NCI-H1105 treated with DMSO at 0.1 percent for 48 hours (cell line): ENCODE measurements at places on chromosomes 1 and 21.

- no peak for DNase-seq
Observed at GRCh38 chr21:36232641-36233040, 76.0 kb downstream of the DOP1B start.

DNA sequence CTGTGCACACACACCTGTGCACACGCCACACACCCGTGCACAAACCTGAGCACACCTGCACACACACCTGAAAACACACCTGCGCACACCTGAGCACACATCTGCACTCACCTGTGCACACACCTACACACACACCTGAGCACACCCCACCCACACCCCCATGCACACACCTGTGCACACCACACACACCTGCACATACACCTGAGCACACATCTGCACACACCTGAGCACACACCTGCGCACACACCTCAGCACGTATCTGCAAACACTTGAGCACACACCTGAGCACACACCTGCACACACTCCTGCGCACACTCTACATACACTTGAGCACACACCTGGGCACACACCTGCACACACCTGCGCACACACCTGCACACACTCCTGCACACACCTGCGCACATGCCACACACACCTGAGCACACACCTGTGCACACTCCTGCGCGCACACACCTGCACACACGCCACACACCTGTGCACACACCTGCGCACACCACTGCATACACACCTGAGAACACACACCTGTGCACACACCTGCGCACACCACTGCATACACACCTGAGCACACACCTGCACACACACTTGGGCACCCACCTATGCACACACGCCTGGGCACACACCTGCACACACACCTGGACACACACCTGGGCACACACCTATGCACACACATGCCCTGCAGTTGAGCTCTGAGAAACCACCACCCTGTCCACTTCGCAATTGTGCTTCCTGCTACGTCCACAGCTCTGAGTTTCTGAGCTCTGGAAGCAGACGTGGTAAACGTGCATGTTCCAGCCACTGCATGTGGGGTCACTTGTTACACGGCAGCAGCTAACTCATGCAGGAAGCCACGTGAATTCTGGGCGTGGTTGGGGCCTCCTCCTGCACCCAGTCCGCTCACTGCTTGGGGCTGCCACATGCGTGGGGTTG, 8.0 kb upstream of the C1orf159 start:
- DNase-seq: no peak

DNA sequence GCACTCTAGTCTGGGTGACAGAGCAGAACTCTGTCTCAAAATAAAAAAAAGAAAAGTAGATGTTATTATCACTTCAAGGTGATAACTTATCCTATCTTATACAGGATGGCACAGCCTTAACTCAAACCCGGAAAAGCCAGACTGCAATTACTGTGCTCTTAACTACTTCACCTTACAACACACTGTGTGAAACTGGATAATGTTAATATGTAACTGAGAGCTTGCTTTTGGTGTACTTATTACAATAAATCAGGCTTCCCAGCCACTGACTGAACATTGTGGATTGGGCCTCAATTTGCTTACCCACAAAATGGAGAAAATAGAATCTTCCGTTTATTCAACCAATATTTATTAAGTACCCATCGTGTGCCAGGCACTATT, 1.4 kb downstream of the ORC1 start:
- DNase-seq: no peak

GRCh38 chr1:198295225-198295624, 138.4 kb downstream of the NEK7 start:
- DNase-seq: no peak

DNA sequence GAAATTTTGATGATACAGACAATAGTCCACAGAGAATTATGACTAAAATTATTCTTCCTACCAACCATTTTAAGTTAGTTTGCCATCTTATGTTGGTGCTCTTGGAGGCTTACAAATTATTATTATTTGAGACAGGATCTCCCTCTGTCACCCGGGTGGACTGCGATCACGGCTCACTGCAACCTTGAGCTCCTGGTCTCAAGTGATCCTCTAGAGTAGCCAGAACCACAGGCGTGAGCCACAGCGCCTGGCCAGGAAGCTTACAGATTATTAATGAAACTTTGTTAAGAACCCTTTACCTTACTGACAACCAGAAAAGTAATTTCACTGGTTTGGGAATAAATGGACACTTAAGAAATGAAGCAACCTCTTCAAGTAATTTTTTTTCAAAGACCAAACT, 8.0 kb upstream of the DNAJB4 start:
- no peak for DNase-seq

DNA sequence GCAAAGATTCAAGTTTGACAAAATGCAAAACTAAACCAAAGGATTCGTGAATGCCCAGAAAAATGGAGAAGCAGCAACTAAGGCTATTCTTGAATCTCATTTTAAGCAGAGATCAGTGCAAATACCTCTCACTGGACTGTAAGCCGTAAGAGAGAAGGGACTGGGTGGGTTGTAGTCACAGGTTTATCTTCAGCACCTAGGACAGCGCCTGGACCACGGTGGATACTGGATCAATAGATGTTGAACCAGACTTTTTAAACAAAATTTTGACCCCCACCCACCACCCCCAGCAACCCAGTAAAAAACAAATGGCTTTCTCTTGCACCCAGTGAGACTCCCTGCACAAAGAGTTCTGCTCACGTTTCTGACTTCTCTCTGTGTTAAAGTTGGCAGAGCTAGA, 347.1 kb downstream of the AJAP1 start:
- no peak for DNase-seq

GRCh38 chr1:223331929-223332328, 32.0 kb downstream of the SUSD4 start:
- DNase-seq: no peak

GRCh38 chr1:147683163-147683763, 12.9 kb upstream of the ACP6 start:
- no peak for DNase-seq
